ENCODE measurements at places on chromosomes 1 and 21. TPM values are rescaled to one million over a fixed set of nuclear protein-coding genes. Genes with fewer than 3 reads are reported as not detected.

DNA sequence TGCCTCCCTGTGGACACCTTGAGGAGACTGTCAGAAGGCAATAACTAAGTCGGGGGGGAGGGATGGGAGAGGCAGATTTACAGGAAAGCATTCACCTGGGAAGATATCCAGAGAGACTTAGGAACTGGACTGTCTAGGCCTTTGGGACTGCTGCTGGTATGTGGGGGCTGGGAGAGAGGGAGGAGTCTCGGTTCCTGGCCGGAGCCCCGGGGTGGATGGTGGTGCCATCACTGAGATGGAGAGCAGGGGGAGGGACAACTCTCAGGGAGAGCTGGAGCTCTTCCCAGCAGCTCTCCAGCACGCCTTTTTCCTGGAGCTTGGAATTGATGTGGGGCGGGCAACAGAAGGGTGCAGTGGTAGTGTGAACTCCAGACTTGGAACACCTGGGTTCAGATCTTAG lies 22.1 kb downstream of the PTPRF start:
- H3K27me3 ChIP-seq = no peaks in the 10 kb centered on the region
- no peak overlapping the region for H3K4me3 ChIP-seq
- H3K27ac ChIP-seq = no peak overlapping the region
- peaks cover 39% of the 10 kb centered on the region for H3K4me1 ChIP-seq
- H3K36me3 ChIP-seq = peaks cover 12% of the 10 kb centered on the region

The PLD5 gene
- total RNA-seq = 8.5 TPM

The CAMK2N1 gene
- 7.4 TPM for total RNA-seq

The SYT11 gene
- total RNA-seq = 9.6 TPM

The PLXNA2 gene
- total RNA-seq = 1.5 TPM

All from H1 (cell line).